ENCODE measurements at places on chromosomes 11 and 22.

DNA sequence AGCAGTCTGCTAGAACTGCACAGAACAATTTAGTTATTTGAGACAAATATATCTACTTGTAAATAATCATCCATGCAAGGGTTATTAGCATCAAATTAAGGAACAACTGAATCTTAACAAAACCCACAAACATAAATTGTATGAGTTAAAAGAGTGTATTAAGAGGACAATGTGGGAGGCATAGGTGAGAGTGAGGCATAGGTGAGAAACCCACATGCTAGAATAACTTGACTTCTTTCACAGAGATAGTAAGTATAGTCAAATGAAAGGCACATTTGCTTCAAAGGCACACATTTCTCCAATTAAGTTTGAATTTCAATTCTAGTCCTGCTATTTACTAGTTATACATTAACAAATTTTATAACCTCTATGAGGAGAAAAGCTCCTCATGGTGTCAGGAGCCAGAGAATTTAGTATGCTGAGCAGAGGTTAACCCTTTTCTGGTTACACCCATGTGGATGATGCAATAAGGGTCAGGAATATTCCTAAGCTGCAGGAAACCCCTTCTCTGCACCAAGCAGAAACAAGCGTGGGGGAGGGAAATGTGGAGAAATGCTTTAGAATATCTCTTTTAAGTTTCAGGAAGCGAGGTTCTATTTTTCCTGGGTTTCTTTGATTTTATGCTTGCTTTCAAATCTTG is 264.2 kb downstream of the GRM5 start:
- no peak for DNase-seq

DNA sequence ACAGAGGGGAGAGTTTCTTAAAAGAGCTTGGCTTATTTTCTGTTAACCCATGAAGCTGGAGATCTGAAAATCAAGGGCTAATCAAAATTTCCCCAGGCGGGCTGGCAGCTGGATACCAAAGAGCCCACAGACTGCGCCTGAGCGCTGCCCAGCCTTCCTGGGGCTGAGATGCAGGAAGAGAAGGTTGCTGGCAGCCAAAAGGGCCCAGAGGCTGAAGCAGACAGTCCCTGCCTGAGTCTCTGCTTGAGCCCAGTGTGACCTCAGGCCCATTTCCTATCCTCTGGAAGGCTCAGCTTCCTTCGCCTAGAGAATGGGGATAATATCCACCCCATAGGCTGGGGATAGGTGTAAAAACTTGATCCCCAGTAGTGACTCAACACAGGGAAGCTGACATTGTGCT is 49.1 kb downstream of the ARRB1 start:
- no peak for DNase-seq

DNA sequence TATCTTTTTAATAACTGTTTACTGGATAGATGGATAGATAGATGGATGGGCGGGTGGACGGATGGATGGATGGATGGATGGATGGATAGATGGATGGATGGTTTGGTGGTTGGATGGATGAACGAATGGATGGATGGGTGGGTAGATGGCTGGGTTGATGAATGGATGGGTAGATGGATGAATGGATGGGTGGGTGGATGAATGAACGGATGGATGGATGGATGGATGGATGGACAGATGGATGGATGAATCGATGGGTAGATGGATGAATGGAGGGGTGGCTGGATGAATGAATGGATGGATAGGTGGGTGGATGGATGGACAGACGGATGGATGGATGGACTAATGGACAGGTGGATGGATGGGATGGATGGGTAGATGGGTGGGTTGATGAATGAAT is 13.8 kb upstream of the SLC22A12 start:
- DNase-seq: no peak

DNA sequence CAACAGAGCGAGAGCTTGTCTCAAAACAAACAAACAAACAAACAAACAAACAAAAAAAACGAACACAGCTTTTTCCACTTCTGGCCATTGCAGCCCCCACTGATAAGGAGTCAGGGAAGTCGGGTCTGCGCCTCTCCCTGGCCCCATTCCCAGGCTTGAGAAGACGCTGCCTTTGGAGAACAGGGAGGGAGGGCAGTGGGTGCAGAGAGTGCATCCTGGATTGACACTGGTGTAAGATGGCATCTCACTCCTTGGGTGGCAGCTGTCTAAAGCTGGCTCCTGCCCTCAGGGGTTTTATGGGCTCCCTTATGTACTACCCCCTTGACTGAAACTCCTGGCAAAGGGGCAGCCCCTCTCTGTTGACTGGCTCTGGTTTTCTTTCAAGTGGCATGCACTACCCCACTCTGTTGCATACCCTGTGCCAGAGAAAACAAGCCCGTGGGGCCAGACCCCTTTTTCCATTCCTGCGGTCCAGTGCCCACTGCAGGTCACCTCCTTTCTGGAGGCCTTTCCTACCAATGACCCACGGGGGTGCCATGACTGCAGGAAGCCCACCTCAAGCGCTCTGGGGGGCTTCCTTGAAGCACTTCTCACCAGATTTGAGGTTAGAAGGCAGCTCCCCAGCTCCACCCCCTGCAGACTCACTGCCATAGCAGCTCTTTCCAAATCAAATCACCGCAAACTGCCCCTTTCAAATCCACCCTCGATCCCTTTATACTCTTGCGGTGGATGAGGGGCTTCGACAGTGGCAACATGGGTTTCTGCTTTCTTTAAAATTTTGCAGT is 12.7 kb downstream of the DRAP1 start:
- DNase-seq: no peak

DNA sequence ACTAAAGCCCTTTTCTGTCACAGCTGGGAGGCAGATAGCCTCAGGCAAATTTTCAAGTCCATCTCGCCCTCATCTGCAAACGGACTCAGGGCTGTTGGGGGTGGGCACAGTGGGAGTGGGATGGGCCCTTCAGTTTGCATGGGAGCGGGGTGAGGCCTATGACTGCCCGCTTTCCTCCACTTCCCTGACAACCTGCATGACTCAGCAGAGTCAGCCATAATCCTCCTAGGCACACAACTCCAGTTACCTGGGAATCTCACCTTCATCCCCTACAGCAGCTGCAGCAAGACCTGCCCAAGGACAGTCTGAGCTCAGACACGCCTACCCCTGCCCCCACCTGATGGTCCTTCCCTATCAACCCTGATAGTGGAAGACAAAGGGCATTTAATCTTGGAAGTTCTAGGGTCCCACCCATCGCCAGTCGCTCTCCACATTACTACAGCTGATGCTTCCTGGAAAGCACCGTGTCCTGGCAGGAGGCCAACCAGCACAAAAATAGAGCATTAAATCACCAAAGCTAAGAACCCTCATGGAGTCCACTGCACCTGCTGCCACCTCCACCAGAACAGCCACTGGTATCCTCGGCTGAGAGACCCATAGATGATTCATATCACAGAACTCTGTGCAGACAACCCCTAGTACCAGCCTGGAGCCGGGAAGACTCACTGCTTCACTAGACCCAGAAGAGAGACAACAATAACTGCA is 319.3 kb downstream of the DCDC1 start:
- DNase-seq: no peak

DNA sequence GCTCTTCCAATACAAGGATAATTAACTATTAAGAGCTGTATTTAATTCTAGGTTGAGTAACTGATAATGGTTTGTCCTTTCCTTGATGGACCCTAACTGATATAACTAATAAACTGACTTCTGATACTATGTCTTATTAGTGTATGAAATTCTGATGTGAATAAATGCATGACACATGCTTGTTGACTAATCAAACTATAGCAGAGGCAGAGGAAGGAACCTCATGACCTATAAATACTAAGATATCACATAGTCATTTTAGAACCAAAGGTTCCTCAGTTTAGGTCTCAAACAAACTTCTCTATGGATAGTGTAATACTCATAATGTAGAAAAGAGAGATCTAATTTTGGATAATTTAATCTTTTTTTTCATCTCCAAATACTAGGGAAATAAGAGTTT is 4.8 kb upstream of the HBD start:
- DNase-seq: no peak

DNA sequence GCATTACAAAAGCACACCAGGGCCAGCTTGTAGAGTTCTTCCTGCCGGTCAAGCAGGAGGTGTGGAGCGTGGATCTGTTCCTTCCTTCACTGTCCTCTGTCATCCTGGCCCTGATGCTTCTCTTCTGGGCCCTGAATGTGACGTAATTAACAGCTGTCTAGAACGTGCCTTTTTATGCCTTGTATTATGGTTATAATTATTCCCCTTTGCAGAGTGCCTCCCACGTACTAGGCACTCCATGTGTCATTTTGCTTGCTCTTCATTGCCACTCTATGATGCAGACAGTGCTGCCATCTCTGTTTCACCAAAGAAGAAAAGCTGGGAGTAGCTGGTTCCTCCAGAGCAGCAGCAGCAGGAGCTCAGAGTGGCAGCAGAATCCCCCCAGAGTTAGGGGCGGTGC is 132.1 kb upstream of the TTC12 start:
- no peak for DNase-seq

- no peak for DNase-seq
These were observed 25.3 kb downstream of the SLC22A6 start for GRCh38 chr11:62959422-62959980.

DNA sequence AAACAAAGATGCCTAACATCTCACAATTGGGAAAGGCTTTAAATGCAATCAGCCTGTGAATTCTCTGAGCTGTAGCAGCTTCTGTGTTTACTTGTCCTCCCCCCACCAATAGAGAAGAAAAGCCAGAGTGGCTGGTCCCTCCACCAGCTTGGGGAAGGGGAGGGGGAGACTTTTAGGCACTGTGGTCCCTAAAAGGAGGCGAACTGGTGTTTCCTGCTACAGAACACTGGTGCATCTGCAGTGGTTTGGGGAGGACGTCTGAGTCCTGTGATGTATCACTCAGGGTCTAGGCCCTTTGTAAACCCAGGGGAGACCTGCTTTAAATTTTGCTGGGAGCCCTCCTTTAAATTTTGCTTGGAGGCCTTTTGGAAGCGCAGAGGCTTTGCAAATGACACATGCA is 16.9 kb downstream of the TNRC6B start:
- no peak for DNase-seq

- DNase-seq: no peak
These were observed 64.7 kb downstream of the DGCR2 start for GRCh38 chr22:19057539-19057938.

- no peak for DNase-seq
These were observed 369.6 kb upstream of the CADM1 start for GRCh38 chr11:115873813-115874212.

GRCh38 chr22:20793748-20794649 is 20.1 kb downstream of the SERPIND1 start:
- no peak for DNase-seq

GRCh38 chr22:45612451-45612901 is 59.2 kb upstream of the ATXN10 start:
- DNase-seq: no peak
